ENCODE measurements at places on chromosomes 3 and 15.

- no peak for DNase-seq
These were observed 937.2 kb downstream of the ZPLD1 start for GRCh38 chr3:103372031-103372430.

GRCh38 chr3:97613139-97613538 lies 151.4 kb upstream of the ARL6 start:
- DNase-seq: no peak

GRCh38 chr3:38137615-38138348 lies 679 bp upstream of the MYD88 start:
- DNase-seq: no peak

GRCh38 chr3:44955917-44956316 lies 20.1 kb downstream of the ZDHHC3 start:
- no peak for DNase-seq

DNA sequence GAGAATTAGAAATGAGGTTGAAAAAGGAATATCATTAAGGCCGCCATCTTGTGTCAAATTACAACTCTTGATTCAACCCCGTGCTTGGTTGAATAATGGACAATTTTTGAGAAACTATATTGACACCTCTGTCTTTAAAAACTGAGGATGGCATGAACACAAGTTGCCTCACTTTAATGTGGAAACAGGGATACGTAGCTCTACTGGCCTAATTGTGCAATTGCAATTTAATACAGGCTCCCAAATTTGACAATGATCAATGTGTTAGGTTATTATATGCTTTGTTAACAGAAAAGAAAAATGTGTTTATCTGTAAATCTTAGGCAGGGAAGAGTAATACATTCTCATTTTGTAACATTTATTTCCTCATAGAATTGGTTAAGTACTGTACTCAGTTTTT lies 77.1 kb upstream of the MCTP2 start:
- DNase-seq: no peak

- peak; percentile 93 for DNase-seq
These were observed 60.7 kb upstream of the CMTM8 start for GRCh38 chr3:32177702-32178198.

DNA sequence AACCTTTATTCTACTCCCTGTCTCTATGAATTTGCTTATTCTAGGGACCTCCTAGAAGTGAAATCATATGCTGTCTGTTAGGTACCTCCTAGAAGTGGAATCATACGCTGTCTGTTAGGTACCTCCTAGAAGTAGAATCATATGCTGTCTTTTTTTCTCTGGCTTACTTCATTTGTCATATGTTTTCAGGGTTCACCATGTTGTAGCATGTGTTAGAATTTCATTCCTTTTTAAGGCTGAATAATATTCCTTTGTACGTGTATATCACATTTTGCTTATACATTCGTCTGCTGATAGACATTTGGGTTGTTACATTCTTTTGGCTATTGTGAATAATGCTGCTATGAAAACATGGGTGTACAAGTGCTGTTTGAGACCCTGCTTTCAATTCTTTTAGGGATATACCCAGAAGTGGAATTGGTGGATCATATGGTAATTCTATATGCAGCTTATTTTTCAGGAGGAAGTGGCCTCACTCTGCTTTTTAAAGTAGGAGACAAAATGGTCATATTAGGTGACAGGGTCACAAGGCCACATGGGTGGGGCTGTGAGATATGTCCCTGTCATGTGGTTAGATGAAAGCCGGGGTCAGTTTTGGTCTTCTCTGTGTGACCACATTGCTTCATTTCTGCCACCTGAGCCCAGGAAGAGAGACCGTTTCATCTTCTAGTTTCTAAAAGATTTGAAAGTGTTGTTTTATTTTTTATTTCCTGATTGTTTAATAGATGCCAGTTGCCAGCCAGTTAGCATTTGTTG lies 76.7 kb downstream of the FLNB start:
- DNase-seq: no peak

DNA sequence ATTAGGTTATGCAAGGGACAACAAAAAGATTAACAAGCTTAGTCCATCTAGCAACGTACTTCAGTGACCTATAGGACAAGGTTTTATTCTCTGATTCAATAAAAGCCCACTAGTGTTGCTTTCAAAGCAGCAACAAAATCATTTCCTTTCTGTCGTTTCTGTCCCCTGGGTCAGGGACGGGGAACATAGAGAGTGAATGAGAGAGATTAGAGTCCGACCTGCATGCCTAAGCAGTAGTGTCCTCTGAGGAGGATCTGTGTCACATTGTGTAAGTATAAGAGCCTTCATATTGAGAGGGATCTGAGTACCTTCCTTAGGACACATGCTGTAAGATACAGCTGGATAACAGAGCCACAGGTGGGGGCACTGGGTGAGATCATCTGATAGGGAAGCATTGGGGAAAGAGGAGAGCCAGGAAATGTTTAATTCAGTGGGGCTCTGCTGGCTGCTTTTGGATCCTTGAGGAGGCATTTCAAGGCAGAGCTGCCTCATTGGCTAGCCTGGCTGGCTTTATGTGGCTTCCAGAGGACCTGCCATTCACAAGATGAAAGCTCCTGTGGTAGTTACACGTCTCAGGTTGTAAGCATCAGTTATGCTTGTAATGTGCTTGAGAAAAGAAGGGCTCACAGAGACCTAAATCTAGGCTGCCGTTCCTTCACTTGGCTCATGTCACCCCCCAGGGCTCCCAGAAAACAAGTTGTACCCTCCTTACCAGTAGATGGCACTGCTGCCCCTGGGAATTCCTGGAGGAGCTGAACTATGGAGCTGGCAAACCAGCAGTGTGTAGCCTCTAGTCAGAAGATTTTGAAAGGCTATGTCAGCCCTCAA lies 2.7 kb downstream of the TMEM108 start:
- peak; percentile 83 for DNase-seq

GRCh38 chr3:188292827-188293226 lies 138.9 kb downstream of the LPP start:
- no peak for DNase-seq

DNA sequence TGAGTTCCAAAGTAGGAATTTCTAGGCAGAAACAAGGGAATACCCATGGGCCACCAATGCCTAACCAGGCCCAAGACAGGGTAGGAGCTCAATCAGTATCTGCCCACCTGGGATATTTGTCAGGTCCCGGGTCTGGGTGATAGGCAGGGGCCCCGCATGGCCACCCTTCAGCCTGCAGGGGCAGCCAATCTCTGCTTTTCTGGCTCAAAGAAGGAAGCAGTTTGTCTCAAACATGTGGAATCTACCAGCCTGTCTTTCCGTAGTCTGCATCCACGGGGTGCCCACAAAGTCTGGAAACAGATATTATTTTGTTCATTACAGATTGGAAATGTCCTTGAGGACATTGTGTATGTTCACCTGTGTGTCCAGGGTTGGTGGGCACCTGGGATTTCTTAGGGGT lies 56.2 kb downstream of the CEMIP start:
- no peak for DNase-seq

GRCh38 chr3:46923559-46924350 lies 46.2 kb downstream of the PTH1R start:
- peak; percentile 47 for DNase-seq

GRCh38 chr15:60720086-60720485 lies 241.1 kb upstream of the ICE2 start:
- no peak for DNase-seq

- DNase-seq: no peak
These were observed 244.3 kb downstream of the ZIC1 start for GRCh38 chr3:147653367-147653923.

- no peak for DNase-seq
These were observed 229.6 kb upstream of the FEZF2 start for GRCh38 chr3:62602987-62603386.

GRCh38 chr3:27568393-27568792 lies 84.2 kb upstream of the SLC4A7 start:
- peak; percentile 58 for DNase-seq

DNA sequence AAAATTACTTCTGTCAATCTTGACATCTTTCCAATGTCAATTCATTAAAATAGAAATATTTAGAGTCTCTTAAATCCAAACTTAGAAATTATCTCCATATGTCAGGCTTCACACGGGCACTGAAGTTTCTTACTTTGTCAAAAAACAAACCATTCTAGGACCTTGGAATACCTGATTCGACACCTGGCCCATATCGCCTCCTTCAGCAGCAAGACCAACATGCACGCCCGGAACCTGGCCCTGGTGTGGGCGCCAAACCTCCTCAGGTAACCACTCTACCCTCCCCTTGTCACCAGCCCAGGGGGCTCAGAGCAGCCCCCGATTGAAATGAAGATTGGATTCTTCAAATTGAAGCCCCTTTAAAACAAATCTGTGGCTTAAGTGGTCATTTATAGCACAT lies 81.3 kb downstream of the TMEM39A start:
- DNase-seq: no peak

GRCh38 chr3:46614431-46614830 lies 2.1 kb downstream of the FAM240A start:
- no peak for DNase-seq

DNA sequence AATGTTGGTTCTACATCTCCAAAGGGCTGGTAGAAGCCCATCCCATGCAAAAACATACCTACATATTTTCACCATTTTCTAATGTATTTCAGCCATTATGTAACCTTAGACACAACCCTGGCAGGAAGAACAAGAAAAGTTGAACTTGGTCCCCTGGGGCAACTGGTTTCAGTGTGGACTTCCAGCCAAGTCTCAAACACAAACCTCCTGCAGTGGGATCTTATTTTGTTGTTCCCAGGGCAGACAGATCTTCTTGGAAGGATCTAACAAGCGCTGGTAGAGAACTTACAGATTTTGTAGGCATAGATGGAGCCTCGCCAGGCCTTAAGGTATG lies 96.3 kb downstream of the ADAMTS17 start:
- peak; percentile 54 for DNase-seq

DNA sequence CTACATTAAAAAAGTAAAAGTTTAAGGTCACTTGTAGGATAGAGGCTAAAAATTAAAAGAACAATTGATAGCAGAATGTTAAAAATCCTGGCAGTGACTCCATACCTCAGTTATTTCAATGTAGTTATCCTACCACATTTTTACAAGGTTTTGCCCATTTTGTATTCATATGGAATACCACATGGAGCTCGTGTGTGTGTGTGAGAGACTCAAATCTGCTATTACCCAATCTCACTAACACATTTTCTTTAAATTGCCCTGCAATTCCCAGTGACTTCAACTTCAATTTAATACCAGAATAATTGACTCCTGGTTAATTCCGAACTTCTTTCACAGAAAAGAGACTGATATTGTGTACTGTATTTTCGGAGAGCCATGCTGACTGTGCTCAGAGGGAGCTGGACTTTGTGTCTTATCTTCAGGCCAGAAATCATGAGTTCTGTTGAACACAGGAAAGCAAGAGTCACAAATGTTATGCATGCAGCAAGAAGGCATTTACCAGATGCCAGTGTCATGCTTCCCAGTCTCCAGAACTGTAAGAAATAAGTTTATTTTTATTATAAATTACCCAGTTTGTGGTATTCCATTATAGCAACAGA lies 529.0 kb upstream of the NECTIN3 start:
- no peak for DNase-seq

- peak; percentile 54 for DNase-seq
These were observed 434.8 kb upstream of the THBS1 start for GRCh38 chr15:39145854-39146625.

DNA sequence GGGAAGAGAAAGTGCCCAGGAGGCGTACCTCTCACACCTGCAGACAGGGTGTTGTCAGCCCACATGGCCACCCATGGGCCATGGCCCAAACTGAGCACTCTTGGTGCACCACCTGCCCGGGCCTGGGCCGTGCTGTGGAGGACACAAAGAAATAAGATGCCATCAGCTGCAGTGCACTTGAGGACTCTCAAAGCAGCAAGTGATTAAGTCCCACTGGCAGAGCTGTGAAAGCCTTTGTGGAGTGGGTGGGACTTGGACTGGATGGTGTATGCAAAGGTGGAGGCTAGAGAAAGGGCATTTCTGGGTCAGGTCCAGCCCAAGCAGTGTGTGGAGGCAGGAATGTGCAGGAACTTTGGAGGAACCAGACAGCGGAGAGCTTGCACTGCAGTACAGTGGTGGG lies 122.3 kb downstream of the MEGF11 start:
- DNase-seq: no peak

GRCh38 chr15:92168066-92168683 lies 225.5 kb upstream of the ST8SIA2 start:
- no peak for DNase-seq

DNA sequence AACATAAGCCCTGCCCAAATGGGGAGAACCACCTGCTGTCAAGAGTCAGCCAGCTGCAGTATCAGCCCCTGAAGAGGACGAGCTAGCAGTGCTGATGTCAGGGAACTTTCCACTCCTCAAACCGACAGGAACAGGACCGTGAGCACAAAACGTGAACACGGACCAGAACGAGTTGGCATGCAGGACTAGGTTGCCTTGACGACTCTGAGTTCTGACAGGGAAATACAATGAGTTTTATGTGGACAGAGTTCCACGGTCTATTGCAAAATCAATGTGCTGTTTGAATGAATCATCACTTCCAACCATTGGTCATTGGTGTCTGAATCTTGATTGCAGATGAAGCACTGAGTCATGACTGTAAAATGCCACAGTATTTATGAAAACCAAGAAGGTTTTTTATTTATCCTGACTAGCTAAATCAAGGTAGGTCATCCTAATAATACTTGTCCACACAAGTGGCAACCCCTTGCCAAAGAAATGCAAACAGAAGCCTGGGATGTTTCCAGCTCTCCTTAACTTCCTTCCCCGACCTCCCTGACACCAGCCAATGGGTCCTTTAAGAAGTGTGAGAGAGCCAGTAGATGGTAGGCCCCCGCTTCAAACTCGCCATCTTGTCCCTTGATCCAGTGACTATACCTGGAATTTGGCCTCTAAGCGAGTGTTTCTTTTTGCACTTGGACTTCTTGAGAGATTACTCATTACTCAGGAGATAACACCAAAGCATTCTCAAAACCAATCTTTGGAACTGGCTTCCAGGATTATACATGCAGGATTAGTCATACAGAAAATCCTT lies 119.6 kb downstream of the ASB7 start:
- DNase-seq: peak; percentile 100

GRCh38 chr3:105829871-105830622 lies 38.8 kb downstream of the CBLB start:
- DNase-seq: peak; percentile 82

- DNase-seq: no peak
These were observed 218.0 kb downstream of the ZBTB20 start for GRCh38 chr3:114928989-114929640.

DNA sequence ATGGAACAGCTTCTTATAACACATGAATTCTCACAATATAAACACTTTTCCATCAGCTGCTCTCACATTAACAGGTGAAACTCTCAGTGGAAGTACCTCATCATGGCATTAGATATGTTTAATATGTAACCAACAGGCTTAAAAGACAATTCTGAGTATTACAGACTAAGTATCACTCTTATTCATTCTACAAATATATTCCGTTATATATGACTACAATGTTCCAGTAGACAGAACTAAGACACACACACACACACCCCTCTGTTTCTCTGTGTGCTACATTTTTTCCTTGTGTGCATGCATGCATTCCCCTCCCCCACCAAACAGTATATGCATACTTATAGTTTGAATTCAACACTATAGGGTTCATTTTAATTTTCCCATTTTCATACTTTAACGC lies 32.4 kb downstream of the MRPL3 start:
- no peak for DNase-seq

- DNase-seq: no peak
These were observed 17.6 kb downstream of the RSL24D1 start for GRCh38 chr15:55179141-55179540.
